ENCODE measurements at places on chromosomes 7 and 10.

- DNase-seq = no peak
Measured at GRCh38 chr7:16062269-16062668, 359.1 kb downstream of the CRPPA start.

GRCh38 chr10:82206831-82207230 lies 331.8 kb downstream of the NRG3 start:
- no peak for DNase-seq

DNA sequence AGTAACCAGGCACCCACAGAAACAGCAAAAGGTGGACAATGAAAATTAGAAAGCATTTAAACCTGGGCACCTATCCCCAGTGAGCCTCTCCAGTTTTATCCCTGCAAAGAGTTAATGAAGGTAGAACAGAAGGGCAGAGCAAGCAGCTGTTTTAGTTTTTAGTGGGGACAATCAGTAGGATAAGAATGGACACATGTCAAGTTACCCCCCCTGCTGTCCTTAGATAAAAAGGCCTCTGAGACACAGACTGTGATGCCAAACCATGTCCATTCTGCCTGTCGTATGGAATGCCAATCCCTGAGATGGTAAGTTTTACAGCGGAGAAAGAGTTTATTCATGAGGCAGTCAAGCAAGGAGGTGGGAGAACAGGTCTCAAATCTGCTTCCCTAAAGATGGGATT lies 162.6 kb upstream of the AGR3 start:
- no peak for DNase-seq

DNA sequence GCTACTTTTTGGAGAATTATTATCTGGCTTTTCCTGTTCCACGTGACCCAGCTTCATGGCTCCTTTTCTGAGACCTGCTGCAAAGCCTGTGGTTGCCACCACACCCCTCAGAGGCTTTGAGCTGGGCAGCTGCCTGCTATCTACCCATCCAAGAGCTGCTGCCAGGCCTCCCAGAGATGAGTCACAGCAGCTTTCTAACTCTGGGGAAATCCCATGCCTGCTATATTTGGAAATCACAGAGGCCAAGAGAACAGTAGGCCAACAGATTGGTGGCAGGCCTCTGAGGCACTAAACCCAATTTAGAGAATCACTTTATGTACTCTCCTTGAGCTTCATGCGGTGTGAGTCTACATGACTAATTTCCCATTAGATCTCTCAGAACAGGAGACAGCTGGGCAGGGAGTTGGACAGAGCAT lies 35.2 kb downstream of the SGCE start:
- DNase-seq = peak; percentile 89

DNA sequence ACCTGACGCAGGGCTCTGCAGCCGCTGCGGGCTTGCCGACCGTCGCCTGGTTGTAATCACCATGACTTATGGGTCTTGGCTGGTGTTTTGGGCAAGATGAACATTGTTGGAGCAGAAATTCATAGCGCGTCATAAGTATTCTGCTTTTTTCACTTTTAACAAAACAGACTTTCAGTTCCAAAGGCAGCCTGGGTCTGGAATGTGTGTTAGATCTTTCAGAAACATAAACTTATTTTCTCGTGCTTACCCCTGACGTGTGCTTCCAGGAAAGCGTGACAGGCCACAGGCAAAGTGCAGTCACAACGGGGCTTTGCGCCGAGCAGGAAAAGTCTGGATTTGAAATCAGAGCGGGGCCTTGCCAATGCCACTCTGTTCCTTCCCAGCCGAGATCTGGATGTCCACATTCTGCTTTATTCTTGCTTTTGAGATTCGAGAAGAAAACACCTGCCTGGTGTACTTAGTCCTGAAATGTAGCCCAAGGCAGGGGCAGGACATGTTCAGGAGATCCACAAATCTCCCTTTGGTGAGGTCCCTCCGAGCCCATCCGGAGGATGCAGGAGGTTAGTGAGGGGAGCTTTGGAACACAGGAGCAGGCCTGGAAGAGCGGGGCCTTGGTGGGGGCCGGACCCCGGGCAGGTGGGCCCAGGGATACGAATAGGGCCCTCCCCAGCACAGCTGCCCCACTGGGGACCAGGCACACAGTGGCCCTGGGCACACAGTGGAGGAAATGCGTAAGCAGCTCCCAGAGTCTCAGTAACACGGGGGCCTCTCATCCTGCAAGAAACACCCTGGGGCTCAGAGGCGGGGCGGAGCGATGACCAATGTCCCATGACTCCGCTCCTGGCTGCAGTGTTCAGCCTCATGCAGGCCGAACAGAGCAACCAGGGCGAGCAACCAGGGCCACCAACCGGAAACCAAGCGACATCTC lies 49.5 kb upstream of the EBF3 start:
- DNase-seq = no peak

DNA sequence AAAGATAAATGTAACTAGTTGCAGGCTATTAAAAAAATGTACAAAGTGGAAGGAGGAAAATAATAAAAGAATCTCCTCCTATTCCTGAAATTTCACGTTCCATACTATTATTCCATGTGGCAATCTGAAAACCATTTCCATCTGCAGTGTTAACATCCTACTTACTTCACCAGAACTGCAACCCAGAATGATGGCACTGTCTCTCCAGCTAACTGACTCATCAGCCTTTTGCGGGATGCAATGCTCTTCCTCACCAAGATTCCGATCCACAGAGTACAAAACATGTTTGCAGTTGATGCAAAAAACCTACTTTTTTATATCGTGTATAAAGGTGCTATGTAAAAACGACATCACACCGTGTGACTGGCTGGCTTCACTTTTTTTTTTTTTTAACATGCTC lies 50.8 kb downstream of the ESYT2 start:
- no peak for DNase-seq

DNA sequence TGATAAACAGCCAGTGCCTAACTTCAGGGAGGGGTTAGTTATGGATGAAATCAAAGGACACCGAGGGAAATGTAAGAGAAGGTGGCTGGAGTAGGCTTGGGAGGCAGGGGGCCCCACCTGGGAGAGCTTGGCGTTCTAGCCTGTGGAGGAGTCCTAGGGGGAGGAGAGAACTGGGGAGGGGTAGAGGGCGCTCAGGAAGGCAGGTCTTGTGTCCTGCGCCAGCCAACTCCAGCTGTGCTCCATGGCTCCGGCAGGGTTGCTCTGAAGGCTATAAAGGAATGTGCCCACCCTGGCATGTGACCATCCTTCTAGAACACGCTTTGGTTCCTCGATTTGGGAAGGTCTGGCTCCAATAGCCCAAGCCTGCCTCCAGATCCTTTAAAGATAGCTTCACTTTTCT lies 96.3 kb downstream of the SEC61G start:
- DNase-seq = no peak

- no peak for DNase-seq
Measured at GRCh38 chr10:125926247-125926646, 29.9 kb downstream of the FANK1 start.

GRCh38 chr10:68348265-68348741 lies 15.6 kb upstream of the PBLD start:
- DNase-seq = no peak

DNA sequence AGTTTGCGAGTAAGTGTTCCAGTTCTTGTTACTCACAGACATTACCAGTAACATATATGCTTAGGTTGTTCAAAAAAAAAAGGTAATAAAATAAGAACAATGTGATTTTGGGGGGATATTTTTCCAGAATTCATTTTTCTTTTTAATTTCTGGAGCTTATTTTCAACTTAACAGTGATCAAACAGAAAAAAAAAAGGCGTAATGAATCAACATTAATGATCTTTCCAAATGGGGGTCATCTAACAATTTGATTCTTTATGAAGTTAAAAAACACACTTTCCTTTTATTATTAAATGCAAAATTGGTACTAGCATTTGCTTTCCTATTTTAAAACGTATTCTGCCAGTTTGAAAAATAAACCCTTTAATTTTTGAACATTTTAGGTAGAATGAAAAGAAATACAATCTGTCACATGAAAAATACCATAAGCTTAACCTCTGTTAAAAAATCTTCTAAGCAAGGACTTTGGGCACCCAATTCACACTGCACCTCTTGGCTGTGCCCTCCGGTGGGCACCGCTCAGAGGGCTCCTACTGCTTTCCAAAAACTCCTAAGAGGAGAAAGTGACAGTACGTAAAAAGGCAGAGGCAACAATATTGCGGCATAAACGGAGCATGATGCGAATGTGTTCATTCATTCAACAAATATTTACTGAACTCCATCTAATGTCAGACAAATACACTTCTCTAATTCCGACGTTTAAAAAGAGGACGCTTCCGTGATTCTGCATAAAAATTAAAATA lies 32.6 kb downstream of the CNPY1 start:
- DNase-seq = no peak

DNA sequence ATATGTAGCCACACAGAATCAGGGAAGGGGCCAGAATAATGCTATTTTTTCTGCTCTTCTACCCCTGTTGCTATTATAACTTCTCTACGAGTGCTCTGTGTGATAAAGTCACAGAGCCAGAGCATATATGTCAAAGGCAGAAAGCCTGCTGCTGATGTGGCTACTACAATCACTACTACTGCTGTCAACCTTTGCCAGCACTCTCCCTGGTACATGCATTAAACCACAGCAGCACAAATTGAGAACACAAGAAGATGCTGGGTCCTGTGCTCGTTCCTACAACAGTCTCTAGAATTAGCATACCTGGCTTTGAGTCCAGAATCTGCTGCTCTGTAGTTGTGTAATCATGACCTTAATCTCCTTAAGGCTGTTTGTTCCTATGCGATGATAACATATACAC lies 108.6 kb downstream of the SEMA3A start:
- no peak for DNase-seq

GRCh38 chr7:37234334-37234733 lies 214.3 kb downstream of the ELMO1 start:
- DNase-seq = no peak

- DNase-seq = no peak
Measured at GRCh38 chr10:30186371-30186875, 127.0 kb upstream of the JCAD start.

DNA sequence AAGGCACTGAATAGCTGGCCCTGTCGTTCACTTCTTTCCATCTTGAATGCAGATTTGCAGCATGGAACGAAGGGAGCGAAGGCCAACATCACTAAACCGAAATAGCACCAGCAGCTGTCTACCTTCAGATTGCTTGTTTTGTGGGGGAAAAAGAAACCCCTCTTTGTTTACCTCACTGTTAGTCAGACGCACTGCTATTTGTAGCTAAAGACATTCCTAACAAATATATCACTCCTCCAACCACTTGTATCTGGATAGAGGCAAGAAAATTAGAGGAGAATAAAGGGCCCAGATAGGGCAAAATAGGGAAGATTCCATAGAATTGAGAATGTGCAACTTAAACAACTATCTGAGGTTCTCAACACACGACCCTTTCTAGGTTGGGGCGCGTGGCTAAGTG lies 26.5 kb downstream of the ANK3 start:
- DNase-seq = no peak

DNA sequence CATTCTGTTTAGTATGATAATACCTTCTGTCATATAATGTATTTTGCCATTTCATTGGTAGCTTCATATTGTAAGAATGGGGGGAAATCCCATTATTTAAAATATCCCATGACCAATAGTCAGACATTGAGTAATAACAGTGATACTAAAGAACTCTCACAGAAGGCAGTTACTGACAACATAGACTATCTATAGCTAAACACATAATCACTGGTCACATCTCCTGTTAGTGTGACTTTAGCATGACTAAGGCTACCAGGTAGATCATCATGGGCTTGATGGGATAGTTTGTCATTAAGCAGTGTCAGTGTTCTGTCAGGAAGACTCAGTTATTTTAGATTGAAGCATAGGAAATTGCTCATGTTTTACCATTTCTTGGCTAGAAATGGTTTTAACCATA lies 16.4 kb downstream of the OPN1SW start:
- no peak for DNase-seq

DNA sequence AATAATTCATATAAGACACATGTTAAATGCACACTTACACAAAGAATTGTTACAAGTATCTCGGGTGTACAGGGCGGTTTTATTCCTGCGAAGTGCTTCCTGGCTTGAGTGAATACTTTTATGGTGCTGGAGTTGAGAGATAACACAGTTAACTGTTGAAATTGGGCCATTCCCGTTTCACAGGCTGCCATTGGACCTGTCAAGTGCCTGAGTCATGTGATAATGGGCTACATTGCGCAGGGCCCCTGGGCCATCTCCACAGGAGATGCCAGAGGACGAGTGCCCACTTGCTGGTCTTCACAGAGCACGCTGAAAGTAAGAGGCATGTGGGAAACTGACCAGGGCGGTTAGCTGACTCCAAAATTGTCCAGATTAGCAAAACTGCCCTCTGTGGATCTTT lies 4.8 kb downstream of the FBH1 start:
- DNase-seq = no peak

- no peak for DNase-seq
Measured at GRCh38 chr10:29408847-29409240, 120.0 kb downstream of the LYZL1 start.

- no peak for DNase-seq
Measured at GRCh38 chr10:87706731-87707130, 47.1 kb downstream of the PAPSS2 start.

- no peak for DNase-seq
Measured at GRCh38 chr10:125881192-125881591, at the start of gene DHX32. TSS of gene DHX32 (minus strand) at chr10:125881292. CDS start at chr10:125880824, 468 bp downstream.

DNA sequence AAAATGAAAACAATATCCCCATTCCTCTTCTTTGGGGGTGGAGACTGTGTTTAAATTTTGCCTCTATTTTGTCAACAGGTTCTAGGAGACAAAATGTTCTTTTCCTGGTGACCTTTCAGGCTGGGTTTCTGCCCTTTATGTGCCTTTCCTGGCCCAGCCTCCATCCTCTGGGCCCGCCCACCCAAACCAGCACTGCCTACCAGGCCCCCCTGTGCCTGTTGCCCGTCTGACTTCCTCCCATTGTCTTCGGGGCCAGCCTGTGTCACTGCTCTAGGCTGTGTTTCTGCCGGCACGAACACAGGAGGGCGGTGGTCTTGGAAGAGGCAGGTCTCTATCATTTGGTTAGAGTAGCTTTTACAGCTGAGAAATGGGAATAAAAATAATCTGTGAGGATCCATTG lies 13.9 kb downstream of the TSPAN14 start:
- peak; percentile 72 for DNase-seq

Data from tibial artery (tissue), 4 donors.